Astrocyte (in vitro differentiated cells and primary cell): ENCODE measurements at places on chromosomes 3 and 15.

- peak; percentile 73 for DNase-seq
Measured at GRCh38 chr15:84681831-84682230, 23.8 kb upstream of the NMB start.

- DNase-seq = peak; percentile 33
Measured at GRCh38 chr3:179227349-179227748, 23.6 kb downstream of the KCNMB3 start.

- DNase-seq = no peak
Measured at GRCh38 chr15:101307897-101308603, 13.0 kb upstream of the SNRPA1 start.

DNA sequence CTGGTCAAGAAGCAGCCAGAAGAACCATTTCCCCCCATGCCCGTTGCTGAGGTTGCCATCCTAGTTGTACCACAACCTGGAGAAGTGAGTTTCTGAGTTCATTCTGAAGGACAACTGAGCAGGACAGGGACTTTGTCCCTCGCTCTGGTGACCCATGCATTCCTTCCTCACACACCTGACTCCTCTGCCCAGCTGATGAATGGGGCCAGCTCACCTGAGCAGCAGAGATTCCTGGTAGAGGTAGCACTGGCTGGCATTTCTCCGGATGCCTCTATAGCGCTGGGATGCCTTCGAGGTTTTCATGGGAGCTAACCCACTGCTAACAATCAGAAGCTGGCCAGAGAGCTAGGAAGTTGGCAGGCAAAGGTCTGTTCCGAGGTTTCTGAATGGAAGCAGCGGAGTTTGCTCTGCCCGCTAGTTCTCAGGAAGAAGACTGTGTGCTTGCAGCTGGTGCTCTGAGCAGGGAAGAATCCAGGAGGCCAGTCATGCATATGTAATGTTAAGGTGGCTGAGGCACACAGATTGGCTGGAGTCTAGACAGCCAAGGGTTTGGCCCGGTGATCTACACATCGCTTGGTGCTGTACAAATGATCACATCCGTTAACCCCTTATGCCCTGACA, at the start of gene TMC3:
TMC3 (minus strand) TSS at position 439 of the 621 bp plus-strand sequence; CDS start at position 303, 136 bp downstream.
- peak; percentile 77 for DNase-seq

- DNase-seq = no peak
Measured at GRCh38 chr3:159146856-159147435, 345.1 kb downstream of the MFSD1 start.

DNA sequence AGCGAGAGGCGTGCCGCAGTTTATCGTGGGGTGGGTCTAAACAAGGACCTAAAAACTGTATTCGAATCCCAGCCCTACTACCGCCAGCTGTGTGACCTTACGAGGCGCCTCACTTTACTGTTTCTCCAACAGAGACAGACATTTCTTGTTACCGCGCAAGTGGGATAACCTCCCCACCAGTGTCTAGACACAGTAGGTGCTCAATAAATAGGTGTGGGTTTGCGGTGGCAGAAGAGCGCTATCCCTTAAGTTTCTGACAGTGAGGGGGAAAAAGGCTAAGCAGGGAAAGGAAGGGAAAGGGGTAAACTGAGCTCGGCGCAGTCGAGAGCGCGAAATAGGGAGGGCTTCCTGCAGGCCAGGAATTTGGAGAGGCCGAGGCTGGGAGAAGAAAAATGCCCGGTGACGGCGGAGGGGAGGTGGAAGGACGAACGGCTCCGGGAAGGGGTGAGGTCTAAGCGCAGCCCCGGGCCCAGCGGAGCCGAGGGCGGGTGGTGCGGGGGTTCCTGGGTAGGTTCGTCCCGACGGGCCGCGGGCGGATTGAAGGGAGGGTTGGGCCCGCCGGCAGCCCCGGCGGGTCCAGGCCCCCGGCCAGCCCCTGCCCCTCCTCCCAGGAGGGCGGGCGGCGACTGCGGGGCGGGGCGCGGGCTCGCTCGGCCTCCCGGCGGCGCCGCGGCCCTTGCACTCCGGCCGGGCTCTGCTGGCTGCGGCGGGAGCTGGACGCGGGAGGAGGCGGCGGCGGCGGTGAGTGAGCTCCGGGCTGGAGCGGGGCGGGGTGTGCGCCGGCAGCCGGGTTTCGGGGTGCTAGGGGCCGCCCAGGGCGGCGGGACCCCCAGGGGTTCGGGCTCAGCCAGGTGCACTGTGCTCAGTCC, at the start of gene CGNL1:
CGNL1 (plus strand) TSS at position 679 of the 869 bp plus-strand sequence. CDS start 61,495 bp downstream, outside the sequence.
- DNase-seq = no peak

GRCh38 chr3:122875547-122876127, 80.8 kb downstream of the SLC49A4 start:
- DNase-seq = no peak
